ENCODE measurements at places on chromosomes 7 and 10.

DNA sequence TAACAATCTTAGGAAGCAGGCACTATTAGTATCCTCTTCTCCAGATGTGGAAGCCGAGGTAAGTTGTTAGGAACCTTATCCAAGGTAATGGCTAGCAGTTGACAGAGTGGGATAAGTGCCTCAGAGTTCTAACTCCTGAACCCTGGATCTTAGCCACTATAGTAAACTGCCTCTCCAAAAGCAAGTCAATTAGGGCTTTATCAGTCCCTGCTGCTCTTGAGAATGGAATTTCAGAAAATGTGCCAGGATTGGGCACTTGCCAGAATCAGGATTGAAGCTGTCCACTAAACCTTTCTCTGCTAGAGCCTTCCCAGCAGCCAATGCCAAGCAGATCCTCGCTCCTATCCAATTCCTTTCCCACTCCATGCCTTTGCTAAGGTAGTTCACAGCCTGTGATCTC lies 777.5 kb upstream of the POM121L12 start:
- no peak for DNase-seq

DNA sequence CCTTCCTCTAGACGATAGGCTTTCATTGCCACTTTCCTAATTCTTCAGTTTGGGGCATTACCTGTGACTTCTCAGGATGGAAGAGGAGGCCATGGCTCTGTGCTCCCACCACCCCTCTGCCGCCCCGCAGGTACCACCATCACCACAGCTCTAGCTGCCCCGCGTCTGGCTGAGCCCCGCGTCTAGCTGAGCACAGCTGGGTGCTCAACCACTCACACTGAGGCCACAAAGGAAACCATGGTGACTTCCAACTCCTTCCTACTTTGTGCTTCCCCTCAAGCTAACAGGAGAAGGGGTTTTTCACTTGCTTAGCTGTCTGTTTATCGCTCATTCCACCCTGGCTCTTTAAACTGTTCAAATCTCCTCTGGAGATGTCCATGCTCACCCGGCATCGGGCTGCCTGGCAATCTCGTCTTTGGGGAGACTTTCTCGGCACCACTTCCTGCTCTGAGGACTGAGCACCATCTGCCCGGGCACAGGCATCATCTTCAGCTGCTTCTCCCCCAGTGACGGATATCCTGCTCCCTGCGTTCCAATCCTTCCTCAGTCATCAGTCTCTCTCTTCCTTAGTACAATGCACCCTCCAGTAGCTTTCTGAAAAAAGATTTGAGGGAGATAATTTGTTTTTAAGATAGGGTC lies 59.4 kb downstream of the MAD1L1 start:
- no peak for DNase-seq

DNA sequence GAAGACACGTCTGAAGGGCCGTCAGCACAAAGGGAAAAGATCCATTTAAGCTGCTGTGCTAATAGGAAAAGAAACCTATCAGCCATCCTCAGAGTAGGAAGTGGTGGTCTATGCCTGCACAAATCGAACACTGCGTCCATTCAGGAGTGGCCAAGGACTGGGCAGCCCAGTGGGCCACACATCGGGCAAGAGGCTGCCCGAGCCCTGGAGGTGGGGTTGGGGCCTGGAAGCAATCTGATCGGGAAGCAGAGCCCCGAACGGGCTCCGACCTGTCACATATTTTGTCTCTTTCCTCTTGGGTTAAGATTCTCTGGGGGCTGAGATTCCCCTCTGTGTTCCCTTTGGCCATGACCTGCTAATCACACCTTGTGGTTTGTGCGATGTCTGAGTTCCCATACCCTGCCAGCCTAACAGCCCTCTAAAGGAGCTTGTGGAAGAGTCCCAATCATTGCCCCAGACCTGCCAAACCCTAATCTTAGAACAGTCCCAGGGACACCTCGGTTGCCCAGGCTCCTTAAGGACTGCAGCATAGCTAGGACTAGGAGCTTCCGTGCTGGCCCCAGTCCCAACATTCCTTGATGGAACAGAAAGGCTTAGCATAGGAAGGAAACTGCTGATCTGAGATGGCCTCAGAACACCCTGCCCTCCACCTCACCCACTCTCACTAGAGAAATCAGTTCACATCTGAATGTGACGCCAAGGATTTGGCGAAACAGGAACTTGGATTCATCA lies 77.9 kb upstream of the SAMD8 start:
- no peak for DNase-seq

GRCh38 chr10:124957404-124957947 lies 15.6 kb downstream of the ZRANB1 start:
- DNase-seq, result no peak

DNA sequence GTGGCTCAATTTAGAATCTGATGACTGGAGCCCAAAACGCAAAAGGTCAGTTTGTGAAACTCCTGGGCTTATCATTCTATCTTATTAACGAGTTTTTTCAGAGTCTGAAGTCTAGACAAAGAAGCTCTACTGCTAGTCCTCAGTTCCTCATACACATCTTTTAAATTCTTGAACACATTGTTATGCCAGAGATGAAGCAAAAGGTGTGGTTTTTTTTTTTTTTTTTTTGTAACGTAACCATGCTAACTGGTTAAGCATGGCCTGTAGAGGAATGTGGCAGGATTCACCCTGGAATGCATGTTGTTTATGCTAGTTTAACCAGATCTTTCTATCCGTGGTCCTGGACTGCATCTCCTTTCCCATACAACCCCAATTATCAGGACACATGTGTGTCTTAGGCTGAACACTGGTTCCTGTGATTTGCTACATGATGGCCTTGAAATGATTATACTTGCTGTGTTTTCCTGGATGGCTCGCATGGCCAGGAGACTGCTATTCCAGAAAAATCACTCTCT lies 79.3 kb upstream of the MDFIC start:
- DNase-seq, result no peak

- no peak for DNase-seq
Measured at GRCh38 chr10:114084215-114084614, 40.5 kb downstream of the ADRB1 start.

DNA sequence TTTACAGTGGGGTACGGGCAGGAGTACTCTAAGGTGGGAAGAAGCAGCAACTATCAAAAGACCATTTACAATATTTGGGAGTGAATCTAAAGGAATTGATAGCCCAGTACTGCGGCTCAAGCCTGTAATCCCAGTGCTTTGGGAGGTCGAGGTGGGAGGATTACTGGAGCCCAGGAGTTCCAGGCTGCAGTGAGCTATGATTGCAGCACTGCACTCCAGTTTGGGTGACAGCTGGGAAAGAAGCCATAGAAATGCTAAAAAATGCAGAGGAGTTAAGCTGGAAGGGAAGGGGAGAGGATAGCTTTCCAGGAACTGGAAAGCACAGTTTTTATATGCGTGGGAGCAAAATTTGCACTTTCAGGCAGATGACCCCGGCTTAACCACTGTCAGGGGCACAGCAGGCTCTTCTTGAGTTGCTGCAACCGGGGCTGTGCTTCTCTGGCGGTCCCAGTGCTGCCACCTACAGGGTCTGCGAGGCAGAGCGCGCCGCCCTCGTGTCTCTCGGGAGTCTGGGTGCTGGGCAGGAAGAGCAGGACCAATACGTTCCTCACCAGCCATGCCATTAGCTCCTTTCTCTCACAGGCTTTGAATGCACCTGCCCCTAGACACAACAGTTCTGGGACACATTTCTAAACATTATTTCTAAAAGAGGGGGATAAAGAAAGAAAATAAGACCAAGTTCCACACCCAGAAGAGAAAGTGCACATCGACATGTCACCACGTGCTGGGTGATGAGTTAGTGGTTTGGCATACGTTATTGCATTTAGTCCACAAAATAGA lies 10.1 kb upstream of the BMPER start:
- DNase-seq, result peak; percentile 30

- DNase-seq, result no peak
Measured at GRCh38 chr10:79260811-79261740, 86.2 kb upstream of the PPIF start.

DNA sequence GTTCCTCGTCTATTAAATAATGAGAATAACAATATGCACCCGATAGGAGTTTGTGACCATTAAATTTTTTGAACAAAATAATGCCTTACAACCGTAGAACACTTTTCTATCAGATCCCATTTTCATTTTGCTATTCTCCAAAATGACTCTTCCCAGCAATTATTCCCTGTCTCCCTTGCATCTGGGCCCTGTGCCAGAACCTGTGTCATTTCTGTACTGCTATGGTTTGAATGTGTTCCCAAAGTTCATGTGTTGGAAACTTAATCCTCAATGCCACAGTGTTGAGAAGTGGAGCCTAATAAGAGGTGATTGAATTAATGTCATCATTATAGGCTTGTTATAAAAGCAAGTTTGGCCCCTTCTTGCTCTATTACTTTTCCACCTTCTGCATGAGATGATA lies 33.2 kb upstream of the SMNDC1 start:
- no peak for DNase-seq

GRCh38 chr10:80365510-80365909 lies 8.9 kb downstream of the DYDC2 start:
- DNase-seq, result no peak

- DNase-seq, result no peak
Measured at GRCh38 chr7:153675131-153675530, 377.1 kb upstream of the DPP6 start.

DNA sequence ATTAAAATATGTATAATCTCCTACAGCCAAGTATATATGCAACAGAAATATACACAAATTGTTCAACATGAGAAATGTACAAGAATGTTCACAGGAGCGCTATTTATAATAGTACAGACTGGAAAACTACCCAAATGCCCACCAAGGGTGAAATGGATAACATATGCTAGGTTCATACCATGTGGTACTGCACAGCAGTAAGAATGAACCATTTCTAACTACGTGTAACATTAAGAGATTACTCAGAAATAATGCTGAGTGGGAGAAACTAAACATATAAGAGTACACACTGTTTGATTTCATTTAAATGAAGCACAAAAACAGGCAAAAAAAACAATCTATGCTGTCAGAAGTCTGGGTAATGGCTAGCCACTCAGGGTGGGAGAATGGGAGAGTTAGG lies 45.8 kb downstream of the RNLS start:
- no peak for DNase-seq

- DNase-seq, result no peak
Measured at GRCh38 chr10:48231178-48231577, 43.3 kb downstream of the FRMPD2 start.

DNA sequence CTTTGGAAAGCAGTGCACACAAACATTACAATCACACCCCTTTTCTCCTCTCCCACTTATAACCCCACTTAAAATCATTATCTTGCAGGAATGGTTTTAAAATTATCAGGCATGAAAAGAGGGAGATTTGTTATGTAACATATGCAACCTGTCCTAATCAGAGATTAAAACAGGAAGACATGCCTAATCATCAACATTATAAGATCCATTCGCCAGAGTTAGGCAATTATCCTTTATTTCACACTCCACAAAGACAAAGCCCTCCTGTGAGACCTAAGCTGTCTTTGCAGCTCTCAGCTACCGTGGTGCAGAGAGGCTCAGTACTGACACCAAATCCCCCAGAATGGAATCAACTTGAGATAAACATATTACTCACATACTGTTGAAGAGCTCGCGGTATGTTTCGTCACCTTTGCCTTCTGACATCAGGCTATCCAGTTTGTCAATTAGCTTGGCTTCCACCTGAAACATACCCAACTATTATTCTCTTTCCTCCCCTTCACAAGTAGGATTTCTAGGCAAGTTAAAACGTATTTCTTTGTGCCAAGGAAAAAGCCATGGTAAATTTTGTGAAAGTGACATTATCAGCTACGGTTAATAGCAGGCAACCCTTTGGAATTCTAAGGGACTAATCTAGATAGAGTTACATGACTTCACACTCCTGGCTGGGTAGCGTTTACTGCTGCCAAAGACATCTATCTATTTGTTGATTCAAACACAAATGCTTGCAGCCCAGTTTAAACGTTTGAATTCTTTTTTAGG lies 226.2 kb upstream of the IMMP2L start:
- no peak for DNase-seq

GRCh38 chr10:104304927-104305326 lies 33.3 kb downstream of the ITPRIP start:
- no peak for DNase-seq

DNA sequence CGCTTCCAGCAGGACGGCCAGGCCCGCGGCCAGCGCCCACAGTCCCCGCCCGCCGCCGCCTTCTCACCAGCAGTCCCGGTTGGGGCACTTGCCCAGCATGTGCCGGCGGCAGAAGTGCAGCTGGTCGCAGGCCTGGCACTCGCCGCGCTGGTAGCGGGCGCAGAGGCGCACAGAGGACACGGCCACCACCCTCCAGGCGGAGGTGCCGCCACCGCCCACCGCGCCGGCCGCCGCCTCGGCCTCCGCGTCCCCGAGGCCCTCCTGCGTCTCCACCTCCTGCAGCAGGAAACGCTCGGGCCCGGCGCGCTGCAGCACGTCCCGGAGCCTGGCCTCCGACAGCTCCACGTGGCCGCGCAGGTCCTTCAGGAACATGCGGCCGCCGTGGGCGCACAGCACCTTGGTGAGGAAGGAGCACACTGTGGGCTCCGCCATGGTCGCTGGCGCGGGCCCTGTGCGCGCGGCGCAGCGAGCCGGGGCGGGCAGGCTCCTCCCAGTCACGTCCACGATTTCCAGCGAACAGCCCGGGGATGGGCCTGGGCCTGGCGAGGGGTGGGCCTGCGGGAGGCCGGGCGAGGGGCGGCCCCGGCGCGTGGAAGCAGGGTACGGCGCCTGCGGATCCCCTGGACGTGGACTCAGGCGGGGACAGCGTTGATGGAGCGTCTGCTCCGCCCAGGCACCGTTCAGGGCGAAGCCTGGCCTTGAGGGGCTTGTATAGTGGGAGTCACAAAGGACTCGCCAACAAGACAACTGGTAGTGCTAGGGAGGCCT lies at the start of gene ZC3HAV1L:
ZC3HAV1L (minus strand) TSS at position 457 of the 768 bp plus-strand sequence; CDS start at position 432, 25 bp downstream.
- DNase-seq, result no peak

DNA sequence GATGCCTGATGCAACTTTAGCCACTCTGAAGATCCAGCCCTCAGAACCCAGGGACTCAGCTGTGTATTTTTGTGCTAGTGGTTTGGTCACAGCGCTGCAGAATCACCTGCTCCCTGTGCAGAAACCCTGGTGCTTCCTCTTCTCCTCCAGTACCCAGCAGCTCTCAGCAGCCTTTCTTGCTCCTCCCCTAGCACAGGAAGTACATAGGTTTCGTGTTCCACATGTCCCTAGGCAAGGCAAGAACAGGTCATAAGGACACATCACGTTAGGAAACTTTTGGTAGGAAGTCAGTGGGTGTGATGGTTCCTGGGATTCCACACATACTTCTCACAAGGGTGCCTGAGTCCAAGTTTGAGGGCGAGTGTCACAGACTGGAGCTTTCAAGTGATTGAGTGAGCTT lies 167.9 kb upstream of the PRSS1 start:
- no peak for DNase-seq

DNA sequence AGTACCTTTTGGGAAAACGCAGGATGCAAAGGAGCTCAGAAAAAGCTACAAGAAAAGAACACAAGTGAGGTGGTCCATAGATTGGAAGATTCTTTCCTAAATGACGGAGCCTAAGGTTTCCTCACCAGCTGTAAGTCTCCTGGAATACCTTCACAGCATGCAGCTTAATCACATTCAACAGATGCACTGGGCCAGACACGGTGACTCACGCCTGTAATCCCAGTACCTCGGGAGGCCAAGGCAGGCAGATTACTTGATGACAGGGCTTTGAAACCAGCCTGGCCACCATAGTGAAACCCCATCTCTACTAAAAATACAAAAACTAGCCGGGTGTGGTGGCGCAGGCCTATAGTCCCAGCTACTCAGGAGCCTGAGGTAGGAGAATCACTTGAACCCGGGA lies 228.7 kb downstream of the FRMD4A start:
- no peak for DNase-seq
